Karpas-422 (cell line): ENCODE measurements at places on chromosomes 7 and 10. TPM values are rescaled to one million over a fixed set of nuclear protein-coding genes. Genes with fewer than 3 reads are reported as not detected.

The BTBD16 gene
- total RNA-seq: not detected in 2 replicates

The PSD gene
- total RNA-seq: 0.19 and 0.61 TPM in 2 replicates

The PDAP1 gene
- total RNA-seq: 14.2 and 43.0 TPM in 2 replicates

- DNase-seq: peak; percentile 88
These were observed 1127.7 kb downstream of the REEP3 start for GRCh38 chr10:64648915-64649314.

The PLCE1 gene
- not detected in 2 replicates for total RNA-seq

DNA sequence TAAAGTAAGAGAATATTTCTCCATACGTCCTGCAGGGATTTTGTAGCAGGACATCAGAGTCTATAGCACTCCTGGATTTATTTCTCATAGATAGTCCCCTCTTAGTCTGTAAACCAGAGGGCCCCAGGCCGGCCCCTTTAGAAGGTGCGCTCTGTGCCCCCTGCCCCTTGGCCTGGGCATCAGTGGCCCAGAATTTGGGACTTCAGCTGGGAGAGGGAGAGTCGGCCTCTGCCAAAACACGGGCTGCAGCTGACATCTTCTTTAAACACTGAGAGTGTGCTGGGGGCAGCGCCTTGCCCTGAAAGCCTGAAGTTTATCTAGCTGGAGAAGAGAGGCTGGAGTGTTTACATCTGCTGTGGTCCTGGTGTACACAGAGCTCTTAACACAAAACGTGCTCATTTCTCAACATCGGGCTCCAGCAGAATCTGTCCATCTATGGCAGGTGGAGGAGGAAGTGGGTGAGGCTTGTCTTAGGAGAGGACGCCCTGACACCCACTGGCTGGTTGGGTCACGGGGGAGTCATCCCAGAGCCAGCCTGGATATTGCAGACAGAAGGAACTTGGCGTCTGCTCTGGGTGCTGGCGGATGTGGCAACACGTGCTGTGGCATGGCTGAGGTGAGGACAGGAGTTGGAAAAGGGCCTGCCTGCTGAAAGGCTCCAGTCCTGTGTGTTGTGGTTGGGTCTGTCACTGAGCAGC is 5.0 kb upstream of the TACR2 start:
- DNase-seq: no peak

- DNase-seq: no peak
These were observed 111.5 kb downstream of the CCNY start for GRCh38 chr10:35447693-35448407.

DNA sequence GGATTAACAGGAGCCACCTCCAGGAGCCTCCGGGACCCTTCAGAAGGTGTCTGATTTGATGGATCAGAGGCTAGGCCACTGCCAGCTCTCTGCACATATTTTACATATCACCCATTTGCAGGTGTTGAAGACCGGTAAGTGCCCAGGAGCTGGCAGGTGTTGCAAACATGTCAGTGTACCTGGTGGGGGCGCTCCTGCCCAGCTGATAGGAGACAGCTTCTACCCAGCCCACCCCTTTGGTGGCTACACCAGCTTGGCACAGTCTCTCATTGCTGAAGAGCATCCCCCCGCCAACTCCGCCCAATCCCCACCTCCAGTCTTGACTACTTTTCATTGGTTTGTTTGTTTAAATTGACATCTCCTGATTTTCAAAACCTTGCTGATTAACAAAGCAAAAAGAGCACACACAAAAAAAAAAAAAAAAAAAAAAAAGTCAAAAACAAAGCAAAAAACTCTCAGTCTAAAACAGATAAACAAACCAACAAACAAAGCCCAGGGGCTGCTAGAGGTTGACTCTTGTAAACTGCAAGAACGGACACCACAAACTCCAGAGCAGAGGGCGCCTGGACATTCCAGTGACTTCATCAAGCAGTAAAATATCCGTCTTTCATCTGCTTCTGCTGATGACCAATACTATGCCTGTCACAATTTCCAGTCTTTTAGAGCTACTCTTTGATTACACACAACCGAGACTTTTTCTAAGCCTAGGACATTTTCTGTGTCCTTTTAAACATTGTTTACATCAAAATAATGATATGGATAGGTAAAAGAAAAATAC is 275.3 kb downstream of the NRG3 start:
- DNase-seq: peak; percentile 78

- no peak for DNase-seq
These were observed 21.5 kb downstream of the CUX1 start for GRCh38 chr7:101838837-101839483.

GRCh38 chr7:22320416-22320815 is 36.5 kb downstream of the RAPGEF5 start:
- DNase-seq: no peak

The CEP55 gene
- total RNA-seq: 14.6 and 16.5 TPM in 2 replicates

GRCh38 chr10:121975295-121976086 is 474 bp upstream of the NSMCE4A start:
- DNase-seq: no peak

The PAX2 gene
- not detected in 2 replicates for total RNA-seq

GRCh38 chr7:143216686-143217085 is 5.2 kb upstream of the TAS2R40 start:
- no peak for DNase-seq

GRCh38 chr7:98745722-98746318 is 124.0 kb downstream of the TMEM130 start:
- DNase-seq: peak; percentile 91

- no peak for DNase-seq
These were observed 207.6 kb upstream of the KLF14 start for GRCh38 chr7:130941322-130942210.

DNA sequence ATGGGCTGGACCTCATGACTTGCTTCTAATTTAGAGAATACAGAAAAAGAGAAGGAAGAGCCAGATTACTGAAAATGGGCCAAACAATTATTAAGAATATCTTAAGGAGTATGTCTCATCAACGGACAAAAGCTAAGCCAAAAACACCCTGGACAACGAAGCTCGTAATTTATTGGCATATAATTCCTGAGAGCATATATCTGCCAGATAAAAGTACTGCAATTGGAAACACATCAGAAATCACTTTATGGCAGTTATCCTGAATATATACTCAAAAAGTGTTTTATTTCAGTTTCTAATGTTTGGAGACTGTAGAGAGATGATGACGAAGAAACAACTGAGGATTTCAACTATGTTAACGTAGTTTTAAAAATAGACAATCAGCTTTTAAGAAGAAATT is 211.8 kb downstream of the CSTF2T start:
- DNase-seq: no peak
